ENCODE measurements at places on chromosomes 6 and 20.

DNA sequence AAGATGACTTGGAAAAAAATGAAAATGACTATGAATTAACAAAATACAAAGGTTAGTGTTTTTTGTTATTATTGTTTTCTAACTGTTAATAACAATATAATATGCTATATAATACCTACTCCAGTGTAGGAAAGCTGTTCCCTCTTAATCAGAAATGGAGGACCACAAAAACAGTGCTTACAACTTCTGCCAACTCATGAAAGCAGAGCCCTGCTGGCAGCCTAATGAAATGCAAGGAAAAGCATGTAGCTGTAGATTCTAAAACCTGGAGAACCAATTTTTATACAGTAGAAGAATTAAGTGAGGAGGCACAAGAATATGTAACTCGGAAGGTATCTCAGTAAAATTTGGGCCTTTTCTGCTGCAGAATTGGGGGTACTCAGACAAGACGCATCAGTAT, 29.4 kb downstream of the PHIP start:
- no peak for DNase-seq

DNA sequence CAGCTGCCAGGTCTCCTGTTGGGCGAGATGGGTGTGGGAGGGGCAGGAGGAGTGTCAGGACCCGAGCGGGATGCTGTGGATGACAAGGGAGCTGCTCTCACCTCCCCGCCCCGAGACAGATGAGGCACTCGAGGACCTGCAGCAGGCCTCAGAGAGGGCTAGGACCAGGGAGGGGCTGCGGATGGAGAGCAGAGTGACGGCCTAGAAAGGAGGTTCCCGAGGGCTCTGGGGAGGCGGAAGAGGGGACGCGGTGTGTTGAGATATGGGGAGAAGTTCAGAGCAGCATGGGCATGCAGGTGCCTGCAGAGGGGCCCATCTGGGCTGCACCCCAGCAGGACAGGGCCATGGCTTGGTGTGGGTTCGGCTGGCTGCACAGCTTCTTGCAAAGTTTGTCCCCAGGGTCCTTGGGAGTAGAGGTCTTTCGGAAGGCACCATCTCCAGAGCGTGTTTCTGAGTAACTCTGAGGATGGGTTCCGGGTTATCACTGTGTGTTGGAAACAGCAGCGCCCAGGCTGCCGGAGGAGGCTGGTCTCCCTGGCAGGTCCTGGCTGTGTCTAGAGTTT, 104.6 kb downstream of the PAX1 start:
- DNase-seq = no peak

DNA sequence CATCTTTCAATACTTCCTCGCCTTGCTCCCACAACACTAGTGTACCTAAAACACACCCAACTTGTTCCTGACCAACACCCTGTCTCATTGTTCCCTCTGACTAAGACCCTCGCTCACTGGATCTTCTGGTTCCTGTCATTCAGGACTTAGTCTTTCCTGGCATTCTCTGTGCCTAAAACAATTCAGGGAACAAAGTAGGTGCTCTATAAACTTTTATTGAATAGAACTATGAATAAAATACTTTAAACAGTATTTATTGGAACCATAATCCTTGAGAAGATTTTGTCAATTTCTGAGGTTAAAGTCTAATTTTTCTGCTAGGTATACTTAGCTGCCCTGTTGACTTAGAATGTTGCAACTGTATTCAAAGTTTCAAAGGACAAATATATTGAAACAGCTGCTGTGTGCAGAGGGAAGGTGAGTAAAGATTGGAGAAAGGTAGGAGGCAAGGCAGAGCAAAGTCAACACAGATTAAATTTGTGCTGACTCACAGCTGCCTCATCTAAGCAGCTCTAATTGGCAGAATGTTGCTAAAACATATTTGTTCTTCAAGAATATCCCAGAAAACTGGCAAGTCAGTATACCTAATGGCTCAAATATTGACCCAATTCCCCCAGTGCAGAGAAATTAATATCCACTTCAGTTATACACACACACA, 37.6 kb downstream of the GSTA2 start:
- DNase-seq = no peak

DNA sequence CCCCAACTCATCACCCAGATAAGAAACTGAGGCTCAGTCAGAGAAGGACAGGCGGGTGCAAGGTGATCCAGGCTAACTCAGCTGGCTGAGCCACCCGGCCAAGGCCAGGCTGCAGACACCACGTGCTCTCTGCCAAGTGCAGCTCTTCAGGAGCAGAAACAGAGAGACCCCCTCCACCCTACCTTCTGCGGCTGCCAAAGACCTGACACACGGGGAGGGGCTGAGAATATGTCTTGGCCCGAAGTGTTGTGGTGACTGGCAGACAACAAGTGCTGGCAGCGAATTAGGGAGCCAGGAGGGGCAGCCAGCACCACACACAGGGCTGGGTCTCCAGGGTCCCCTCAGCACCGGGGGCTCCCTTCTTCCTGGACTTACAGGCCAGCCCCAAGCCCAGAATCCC, 22.5 kb downstream of the PREX1 start:
- no peak for DNase-seq

GRCh38 chr20:48066246-48066645, 281.0 kb upstream of the SULF2 start:
- DNase-seq = no peak

GRCh38 chr20:44717986-44718385, 2.8 kb downstream of the CCN5 start:
- no peak for DNase-seq

- DNase-seq = no peak
Measured at GRCh38 chr6:40438246-40438887, 148.8 kb downstream of the LRFN2 start.

- no peak for DNase-seq
Measured at GRCh38 chr6:155341130-155341828, 27.0 kb upstream of the TFB1M start.

DNA sequence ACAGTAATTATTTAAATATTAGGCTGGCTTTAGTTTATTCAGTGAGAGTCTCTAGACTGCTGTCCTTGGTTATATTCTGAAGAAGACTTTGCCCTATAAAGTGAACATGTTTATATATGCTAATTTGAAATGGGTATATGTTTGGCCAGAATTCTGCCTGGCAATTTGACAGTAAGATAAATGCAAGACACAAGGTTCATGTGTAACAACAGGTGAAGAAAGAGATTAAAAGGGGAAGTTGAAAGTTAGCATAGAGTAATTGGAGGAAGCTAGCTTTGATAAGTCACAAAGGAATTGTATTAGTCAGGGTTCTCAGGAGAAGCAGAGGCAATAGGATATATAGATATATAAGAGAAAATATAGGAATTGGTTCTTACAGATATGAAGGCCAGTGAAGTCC, 191.4 kb downstream of the CENPW start:
- no peak for DNase-seq

GRCh38 chr20:11436113-11436905, 481.4 kb upstream of the BTBD3 start:
- no peak for DNase-seq
